ENCODE measurements at places on chromosomes 3 and 15.

DNA sequence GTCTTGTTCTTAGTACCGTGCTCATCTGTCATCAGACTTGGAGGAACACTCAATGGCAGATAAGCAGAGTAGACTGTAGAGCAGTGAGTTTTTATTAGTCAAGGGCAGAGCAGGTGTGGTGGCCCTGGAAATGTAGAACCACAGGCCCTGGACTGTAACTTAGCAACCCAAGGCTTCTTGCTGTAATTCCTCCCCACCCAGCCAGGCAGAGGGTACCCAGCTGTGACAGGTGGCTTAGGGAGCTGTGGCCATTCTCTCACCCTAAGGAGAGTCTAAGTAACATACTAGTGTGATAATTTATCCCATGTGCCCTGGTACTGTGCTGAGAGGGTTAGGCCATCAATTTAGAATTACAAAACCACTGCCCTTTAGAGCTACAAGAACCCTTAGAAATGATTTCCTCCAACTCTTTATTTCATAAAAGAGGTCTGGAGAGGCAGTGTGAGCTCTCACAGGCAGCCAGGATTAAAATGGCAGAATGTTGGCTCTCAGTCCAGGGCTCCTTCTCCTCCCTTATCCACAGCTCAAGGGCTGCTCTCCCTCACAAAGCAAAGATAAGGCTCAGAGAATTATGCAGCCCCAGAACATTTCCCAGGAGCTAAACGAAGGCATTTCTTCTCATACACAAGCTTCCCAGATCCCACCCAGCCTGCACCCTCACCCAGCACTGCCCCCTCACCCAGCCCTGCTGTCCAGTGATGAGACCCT is 3.0 kb downstream of the POMGNT2 start:
- DNase-seq: no peak

DNA sequence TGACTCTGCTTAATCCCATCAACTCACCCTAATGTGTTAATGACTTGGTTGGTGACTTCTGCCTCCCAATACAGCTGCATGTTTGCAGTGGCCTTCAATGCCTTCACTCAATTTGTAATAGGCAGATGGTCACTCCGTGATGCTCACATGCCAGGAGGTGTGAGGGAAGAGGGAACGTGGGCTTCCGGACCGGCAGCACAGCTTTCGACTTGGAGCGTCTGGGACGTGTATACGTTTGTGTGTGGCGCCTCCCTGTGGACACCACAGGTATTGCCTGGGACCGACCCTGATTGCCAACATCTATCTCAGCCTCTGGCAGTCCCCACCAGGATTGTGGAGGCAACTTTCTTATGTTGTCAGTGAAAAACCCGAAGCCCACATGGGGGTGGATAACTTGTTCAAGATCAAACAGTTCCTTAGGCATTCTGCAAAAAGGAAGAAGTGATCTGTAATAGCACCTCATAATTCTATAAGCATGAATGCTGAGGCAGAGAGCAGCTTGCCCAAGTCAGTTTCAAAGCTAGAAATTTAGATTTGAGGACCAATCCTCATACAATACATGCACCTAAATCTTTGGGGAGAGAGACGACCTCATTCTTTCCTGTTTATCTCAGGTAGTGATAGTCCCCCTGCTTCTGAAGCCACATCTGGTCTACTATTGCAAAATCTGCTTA is 16.9 kb downstream of the MRPL46 start:
- no peak for DNase-seq

DNA sequence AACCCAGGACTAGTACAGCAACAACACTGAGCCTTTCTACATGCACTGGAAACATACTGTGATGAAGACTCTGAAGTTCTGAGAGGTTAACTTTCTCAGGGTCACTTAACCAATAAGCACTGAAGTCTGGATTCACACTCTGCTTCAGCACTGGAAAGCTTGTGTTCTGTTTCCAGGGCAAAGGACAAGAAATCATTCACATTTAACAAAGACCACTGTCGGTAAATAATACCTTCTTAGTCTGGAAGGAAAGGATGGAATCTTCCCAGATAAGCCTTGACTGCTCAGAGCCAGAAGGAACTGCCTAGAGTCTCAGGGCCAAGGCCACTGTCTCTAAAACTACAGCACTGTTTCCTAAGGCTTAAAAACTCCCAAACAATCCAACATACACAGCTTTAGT is 4.3 kb upstream of the GLYCTK start:
- no peak for DNase-seq

DNA sequence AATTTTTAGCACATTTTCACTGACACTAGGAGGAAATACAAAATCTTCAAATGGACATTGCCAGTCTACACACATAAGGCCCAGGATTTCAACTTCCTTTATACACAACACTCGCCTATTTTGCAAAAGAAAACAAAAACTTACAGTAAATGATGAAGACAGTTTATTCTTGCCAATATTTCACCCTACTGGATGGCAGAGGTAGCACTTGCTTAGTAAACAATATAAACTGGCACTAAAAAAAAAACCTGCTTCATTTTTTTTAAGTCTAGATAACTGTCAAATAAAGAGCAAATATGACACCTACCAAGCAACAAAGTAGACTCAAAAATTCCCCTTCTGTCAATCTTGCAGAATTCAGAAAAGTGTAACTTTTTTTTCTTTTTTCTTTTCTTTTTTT is 204.0 kb downstream of the VPS13C start:
- DNase-seq: no peak

GRCh38 chr15:74261041-74261440 is 24.9 kb downstream of the CCDC33 start:
- DNase-seq: no peak

DNA sequence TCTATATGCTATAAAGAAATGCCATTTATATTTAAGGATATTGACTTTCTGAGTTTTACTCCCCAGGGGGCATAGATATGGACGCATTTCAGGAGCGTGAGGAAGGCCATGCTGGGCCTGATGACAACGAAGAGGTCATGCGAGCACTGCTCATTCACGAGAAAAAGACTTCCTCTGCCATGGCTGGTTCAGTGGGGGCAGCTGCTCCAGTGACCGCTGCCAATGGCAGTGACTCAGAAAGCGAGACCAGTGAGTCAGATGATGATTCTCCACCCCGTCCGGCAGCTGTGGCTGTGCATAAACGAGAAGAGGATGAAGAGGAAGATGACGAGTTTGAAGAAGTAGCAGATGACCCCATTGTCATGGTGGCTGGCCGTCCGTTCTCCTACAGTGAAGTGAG is 38.4 kb downstream of the GTF2E1 start:
- no peak for DNase-seq

DNA sequence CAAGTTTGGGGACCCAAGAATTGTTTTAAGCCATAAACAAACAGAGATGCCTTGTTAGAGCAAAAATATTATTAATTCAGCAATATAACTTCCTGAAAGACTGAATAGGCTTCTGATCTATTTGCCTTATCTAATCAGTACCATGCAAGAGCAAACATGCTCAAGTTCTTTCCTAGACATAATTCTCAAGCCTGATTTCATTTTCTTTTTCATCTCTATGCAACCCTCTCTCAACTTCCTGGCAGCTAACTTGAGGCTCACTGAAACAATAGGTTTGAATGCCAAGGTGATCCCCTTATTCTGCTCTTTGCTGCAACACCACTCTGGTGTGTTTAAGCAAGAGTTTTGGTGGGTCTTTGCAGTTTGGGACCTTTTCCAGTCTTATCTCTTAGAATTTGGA is 230.9 kb upstream of the CD96 start:
- no peak for DNase-seq

DNA sequence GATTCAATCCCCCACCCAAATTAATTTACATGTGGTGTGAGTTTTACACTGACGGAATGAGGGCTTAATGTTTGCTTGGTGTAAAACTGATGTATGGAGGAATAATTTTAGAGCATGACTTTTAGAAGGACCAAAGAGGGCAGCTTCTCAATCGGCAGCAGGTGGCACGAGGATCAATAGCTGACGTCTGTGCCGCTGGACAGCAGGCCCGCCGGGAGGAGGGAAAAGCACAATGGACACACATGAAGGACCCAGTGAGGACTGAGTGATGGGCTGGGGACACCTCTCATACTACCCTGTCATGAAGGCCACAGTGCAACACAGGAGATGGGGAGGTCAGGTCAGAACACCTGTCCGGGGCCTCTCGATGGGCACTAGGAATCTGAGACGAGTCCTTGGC is 61.4 kb upstream of the NSMCE3 start:
- DNase-seq: no peak

- DNase-seq: no peak
These were observed 65.3 kb downstream of the CLASP2 start for GRCh38 chr3:33652736-33653135.

DNA sequence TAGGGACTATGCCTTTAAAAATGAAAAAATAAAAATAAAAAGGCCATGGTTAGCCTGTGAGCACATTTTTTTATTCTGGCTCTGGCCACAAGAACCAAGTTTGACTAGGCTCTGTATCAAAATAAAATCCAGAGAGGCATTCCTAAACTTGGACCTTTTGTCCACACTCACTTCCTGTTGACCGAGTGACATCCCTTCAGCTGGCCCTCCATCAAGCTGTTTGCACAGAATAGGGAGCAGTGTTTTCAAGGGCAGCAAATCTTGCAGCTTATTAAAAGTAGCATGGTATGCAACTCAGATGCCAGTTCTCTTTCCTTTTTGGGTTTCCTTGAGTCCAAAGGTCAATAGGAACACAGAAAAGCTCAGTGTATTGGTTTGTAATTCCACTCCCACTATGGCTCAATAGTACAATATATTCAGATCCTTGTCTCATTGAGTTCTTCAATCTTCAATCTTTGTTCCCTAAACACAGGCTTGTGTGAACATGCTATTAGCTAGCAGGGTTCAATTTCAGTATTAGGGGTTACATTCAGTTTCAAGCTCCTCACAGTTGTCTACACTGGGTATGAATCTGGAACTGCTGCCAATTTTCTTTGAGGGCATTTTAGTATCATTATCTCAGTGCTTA is 244.5 kb downstream of the RBMS3 start:
- DNase-seq: peak; percentile 23

DNA sequence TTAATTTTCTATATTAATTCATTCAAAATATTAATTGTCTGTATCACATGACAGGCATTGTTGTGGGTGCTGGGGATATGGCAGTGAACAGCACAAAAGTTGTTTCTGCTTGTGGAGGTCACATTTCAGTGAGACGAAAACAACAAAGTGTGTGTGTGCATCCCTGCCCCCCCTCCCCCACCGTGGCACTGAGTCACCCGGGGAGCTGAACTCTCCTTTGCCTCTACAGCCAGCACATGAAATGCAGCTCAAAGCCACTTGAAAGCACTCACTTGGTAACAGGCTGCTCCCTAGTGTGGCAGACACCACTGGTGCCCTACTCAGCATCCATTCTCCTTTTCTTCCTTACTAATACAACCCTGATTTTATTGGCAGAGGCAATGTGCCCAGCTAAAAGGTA is 16.9 kb upstream of the SCAMP5 start:
- DNase-seq: no peak

GRCh38 chr15:43799945-43800285 is at the start of gene SERINC4:
TSS of gene SERINC4 (minus strand) at chr15:43800220. CDS start at chr15:43799986, 234 bp downstream.
- DNase-seq: no peak

DNA sequence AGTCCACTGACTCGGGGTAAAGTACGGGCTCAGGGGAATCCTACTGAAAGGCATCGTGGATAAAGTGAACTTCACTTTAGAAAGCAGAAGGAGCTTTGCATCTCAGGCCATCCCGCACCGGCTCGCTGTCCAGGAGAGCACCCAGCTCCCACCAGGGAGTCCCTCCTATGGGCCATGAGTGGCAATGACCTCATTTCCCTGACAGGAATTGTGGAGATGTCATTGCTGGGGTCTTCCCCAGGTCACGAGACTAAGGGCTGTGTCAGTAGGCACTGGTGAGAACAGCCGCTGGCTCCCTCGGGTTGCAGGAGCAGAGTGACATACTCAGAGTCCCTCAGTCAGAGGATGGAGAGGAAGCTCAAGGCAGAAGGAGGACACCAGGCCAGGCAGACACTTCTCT is 97.3 kb downstream of the XXYLT1 start:
- no peak for DNase-seq

DNA sequence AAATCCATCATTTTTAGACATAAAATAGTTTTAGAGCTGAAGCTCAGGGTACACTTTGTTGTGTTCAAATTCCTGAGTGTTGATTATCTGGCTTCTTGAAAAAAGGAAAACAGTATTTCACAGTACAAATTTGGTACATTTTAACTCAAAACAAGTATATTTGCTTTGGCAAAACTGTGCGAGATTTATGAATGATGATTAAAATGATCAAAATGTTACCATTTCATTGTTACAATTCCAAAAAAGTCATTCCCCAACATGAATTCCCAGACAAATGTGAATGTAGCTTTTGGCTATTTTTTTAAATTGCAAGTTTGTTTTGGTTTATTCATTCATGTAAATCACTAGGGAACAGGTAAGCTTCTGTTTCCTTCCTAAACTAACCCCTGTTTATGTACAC is 347.4 kb upstream of the DCBLD2 start:
- DNase-seq: no peak

- no peak for DNase-seq
These were observed 232.3 kb downstream of the TJP1 start for GRCh38 chr15:29589975-29590374.

- no peak for DNase-seq
These were observed 71.4 kb downstream of the TFDP2 start for GRCh38 chr3:142077859-142078500.

- no peak for DNase-seq
These were observed 52.7 kb downstream of the VGLL4 start for GRCh38 chr3:11591002-11591355.

GRCh38 chr15:86855307-86856291 is 775.9 kb downstream of the AGBL1 start:
- no peak for DNase-seq

DNA sequence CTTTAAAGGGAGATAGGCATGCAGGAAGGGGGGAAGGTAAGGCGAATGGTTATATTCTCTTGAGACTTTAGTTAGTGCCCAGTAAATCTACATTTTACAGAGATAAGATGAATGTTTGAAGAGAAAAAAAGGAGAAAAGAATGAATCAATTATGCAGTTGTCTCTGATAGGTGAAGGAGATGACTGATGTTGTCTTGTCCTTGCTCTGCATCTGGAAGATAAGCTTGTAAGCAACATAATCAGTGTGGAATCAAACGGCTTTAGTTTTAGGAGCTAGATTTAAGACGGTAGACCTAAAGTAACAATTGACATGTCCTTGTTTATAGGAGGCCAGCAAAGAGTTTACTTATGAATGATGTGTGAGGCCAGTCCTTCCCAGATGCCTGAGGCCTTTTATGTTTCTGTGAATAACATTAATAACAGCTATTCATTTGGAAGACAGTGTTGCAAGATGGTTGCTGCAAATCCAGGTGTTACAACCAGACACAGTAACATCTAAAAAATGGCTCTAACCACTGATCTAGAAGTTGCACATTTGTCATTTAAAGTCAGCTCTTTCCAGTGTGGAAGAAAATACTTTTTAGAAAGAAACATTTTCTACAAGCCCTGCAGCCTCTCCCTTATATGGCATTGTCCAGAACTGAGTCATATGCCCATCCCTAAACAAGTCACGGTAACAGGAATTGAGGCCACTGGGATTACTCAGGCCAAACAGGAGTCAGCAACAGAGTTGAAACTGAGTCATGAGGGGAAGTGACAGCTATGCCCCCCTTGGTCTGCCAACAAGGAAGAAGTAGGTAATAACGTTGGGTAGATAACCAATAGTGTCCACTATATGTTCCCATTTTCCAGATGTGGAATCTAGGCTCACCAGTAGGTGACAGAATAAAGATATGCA is 77.5 kb upstream of the FBN1 start:
- DNase-seq: no peak
